ENCODE measurements at places on chromosomes 11 and 22.

GRCh38 chr11:66868082-66868725, 11.3 kb downstream of the LRFN4 start:
- DNase-seq = no peak

GRCh38 chr11:118295815-118296454, 8.6 kb upstream of the CD3E start:
- DNase-seq = peak; percentile 92

- DNase-seq = no peak
These were observed 80.6 kb upstream of the SYT13 start for GRCh38 chr11:45366619-45367190.

GRCh38 chr22:27684901-27685300, 116.7 kb downstream of the MN1 start:
- DNase-seq = no peak

DNA sequence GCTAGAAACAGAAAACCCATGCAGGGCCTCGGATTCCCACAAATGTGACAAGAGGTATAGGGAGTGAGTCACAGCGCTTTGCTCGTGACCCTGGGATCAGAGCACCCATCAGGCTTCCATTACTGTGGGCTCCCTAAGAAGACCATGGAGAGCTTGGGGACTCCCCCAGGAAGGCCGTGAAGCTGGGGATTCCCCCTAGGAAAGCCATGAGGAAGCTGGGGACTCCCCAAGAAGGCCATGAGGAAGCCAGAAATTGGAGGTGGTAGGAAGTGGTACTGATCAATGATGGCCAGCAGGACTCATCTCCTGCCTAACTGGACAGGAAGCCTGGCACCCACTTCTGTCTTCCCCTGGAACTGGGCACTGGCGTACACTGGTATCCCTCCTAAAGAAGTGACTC, 10.1 kb upstream of the DCPS start:
- DNase-seq = no peak

GRCh38 chr11:27754035-27755017, 54.1 kb upstream of the BDNF start:
- DNase-seq = peak; percentile 24

DNA sequence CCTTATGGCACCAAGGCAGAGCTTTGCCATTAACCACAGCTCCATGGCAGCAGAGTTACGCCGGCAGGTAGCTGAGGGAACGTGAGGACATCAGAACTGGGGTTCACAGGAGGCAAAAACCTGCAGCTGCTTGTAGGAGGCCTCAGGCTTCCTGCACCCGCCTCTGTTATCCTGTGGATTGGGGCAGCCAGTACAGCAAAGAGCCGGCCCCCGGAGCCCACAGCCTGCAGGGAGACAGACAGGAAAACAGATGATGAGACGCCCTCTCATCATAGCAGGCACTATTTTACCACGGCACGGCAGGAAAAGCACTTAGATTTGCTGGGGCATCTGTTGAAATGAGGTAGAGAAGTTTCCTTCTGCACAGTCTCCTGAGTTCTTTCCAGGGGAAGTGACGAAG, 870.3 kb downstream of the TBC1D22A start:
- no peak for DNase-seq

- DNase-seq = peak; percentile 92
These were observed 20.6 kb downstream of the CLMP start for GRCh38 chr11:123174196-123175183.

DNA sequence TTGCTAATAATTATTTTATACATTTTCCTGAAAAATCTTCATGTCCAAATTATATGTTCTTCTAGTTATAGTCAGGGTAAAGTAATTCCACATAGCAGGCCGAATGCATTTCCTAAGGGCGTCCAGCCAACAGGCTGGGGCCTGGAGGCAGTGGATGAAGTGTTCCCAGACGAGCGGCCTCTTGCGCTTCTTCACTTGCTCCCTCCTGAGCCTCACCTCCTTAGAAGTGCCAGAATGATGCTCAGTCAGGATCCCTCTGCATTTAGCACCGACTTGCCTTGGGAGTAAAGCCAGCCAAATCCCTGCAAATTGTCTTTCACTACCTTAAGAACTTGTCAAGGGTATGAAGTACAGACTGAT, 1.5 kb downstream of the OLFML1 start:
- no peak for DNase-seq

DNA sequence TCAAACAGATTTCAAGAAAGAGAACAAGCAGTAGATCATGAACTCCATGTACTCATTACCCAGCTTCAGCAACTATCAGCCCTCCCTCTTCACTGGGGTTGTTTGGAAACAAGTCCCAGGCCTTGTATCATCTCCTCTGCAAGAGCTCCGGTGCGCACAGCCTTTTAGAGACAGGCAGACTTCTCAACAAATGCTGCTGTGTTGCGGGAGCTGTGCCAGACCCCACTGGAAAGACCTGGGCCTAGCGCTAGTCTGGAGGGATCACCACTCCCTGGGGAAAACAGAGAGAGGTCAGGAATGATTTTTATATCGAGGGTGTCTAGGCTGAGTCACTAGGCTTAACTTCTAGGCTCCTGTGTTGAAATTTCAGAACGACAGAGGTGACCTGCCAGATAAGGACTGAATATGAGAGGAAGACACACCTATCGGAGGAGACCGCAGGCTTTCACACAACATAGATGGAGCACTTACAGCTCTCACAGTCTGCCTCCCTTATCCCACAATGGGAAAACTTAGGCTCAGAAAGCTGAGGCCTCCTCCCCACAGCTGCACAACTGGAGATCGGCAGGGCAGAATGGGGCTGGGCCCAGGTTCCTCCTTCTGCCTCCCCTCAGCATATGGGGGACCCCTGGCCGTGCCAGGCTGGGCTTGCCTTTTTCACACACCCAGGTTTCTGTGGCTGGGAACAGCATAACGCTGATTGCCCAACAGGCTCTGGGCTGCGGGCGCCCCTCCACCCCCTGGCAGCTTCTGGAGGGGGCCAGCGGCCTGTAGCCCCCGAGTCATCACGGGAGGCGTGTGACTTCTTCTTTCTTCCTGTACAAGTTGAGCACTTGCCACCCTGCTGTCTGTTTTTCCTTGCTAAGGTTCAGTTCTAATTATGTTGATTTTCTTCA, 86.0 kb downstream of the PKNOX2 start:
- DNase-seq = no peak

DNA sequence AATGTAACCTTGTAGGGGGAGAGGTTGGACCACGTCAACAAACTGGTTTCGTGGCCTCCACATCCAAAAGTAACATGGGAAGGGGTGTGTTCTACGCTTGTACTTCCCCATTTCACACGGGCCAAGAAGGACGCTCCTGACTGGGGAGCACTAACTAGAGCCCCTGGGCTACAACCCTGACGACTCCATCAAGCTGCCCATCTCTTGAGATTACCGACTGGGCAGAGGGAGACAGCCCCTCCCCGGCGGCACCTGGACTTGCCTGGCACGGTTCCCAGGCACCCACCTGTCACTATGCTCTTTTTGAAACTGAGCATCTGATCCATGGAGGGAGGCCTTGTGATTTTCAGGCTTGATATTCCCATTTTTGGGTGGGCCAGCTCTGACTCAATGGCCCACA, 68.5 kb downstream of the SHANK2 start:
- no peak for DNase-seq

DNA sequence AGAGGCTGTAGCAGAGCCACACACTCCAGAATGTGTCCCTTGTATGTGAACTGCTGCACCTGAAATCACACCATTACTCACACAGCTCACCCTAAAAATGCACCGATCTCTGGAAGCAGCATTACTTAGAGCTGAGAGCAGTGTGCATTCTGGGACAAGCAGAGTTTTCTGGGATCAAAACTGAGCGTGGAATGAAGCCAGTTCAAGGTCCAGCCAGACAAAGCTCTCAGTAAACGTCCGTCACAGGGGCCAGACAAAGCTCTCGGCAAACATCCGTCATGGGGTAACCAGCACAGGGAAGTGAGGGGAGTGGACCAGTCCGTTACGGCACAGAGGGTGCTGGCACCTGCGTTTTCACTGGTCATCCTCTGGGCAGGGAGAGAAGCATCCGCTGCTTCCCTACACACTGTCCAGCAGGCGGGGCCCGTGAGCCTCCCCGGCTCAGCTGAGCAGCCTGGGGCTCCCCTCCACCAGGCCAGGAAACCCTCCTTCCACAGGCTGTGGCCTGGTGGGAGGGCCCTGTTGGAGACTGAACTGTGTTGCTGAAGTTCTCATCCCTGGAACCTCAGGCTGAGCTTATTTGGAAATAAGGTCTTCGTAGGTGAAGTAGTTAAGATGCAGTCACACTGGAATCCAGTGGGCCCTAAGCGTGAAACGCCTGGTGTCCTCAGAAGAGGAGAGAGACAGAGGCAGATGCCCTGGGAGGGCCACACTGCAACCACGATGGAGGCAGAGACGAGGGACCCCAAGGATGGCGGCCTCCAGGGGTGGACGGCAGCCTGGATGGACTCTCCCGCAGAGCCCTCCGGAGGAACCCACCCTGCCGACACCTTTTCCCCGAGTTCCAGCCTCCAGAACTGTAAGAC, 883.9 kb downstream of the BRD1 start:
- DNase-seq = no peak

DNA sequence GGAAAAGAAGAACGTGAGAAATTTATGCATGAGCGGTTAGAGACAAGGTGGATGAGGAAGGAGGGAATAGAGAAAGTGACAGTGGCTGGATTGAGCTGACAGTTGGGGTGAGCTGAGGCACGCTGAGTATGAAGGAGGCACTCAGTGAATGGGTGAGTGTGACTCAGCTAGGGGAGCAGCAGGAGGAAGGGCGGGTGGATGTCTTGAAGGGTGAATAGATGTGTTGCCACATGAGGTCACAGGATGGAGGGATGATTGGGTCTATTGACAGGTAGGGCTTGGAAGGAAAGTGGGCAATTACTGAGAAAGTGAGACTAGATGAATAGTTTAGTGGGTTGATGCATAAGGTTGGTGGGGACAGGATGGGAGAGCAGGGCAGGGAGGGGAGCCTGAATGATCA, 8.0 kb downstream of the IFITM10 start:
- DNase-seq = peak; percentile 53

GRCh38 chr11:35664977-35665441, 2.4 kb downstream of the TRIM44 start:
- no peak for DNase-seq

DNA sequence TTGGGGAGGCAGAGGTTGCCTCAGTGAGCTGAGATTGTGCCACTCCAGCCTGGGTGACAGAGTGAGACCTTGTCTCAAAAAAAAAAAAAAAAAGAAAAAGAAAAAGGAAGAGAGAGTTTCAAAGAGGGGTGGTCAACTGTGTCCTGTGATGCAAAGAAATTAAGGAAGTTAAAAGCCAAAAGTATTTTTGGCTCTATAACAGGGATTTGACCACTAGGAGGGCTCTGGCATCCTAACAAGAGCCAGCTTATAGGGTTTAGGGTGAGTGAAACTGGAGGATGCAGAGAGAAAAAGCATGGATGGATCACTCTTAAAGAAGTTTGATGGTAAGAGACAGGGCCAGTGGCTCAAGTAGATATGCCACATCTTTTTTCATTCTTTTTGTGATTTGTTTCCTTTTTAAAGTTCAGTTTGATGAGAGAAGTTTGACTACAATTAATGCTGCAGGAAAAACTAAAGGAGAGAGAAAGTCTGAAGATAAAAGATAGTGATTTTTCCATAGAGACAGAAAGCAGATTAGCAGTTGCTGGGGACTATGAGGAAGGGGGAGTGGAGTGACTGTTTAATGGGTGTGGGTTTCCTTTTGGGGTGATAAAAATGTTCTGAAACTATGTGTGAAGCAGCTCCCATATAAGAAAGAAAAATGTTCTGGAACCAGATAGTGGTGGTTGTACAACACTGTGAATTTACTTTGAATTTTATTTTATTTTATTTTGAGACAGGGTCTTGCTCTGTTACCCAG, 11.1 kb upstream of the MICAL2 start:
- DNase-seq = no peak

DNA sequence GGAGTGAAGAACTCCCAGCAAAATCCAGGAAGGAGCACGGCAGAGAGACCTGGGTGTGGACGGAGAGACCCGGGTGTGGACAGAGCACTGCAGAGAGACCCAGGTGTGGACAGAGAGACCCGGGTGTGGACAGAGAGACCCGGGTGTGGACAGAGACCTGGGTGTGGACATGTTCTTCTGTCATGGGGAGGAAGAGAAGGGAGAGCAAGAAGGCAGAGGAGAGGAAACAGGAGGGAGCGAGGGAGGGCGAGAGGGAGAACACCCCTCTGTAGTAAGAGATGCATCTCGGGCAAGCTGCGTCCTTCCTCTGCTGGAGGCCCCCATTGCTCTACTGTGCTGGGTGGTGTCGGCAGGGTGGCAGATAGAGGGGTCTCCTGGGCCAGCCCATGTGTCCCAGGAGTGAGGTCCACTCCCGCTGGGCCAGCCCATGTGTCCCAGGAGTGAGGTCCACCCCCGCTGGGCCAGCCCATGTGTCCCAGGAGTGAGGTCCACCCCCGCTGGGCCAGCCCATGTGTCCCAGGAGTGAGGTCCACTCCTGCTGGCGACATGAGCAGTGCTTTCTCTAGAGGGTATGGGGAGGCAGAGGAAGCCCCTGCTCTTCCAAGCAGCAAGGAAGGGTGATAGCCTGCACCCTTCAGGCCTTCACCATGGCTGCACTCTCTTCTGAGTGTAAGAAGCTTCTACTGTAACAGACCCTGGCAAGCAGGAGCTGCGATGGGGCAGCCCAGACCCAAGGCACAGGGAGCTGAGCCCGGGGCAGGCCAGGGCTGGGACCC, 934.2 kb downstream of the BRD1 start:
- DNase-seq = no peak

DNA sequence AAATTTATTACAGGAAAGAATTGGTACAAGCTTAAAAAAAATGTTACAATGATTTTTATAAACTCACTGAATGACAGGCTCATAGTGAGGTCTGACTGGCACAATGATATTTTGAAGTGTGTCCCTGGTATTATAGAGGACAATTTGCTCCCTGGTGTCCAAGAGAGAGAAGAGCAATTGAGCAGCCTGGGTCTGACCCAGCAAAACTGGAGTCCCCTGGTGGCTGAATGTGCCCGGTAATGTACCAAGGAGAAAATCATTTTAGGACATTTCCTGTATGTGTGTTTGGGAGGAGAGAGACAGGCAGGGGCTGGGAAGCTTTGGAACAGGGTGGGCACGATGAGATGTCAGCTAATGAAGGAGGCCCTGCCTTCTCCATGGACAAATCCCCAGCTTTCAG, 125.3 kb downstream of the APOL5 start:
- DNase-seq = peak; percentile 46

DNA sequence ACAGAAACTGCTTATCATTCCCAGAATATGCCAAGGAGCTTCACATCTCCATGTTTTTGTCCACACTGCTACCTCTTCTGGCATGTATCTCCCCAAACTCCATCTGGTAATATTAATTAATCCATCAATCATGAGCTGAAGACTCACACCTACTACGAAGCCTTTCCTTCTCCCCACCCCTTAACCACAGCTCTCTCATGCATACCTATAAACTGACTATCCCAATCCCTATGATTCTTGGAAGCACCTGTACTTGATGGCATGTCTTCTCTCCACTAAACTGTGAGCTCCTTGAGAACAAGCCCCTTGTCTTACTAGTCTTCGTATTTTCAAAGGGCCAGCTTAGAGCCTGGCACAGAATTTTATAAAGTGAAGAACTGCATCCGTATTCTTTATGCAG, 47.3 kb downstream of the RELT start:
- DNase-seq = peak; percentile 70

DNA sequence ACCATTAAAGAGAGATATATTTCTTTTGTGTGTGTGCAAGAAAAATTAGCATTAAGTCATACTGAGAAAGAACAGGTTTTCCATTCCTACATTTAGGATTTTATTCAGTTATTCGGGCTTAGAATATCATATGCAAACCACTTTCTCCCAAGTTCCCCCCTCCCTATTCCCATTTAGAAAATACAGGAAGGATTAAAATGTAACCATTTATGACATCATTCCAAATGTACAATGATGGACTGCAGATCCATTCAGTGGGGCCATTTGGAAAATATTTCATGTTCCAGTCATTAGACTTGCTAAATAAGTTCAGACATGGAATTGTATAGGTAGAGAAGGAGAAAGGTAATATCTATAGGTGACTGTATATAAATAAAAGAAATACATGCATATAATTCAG, 228.6 kb upstream of the MPPED2 start:
- no peak for DNase-seq

All from epithelial cell of esophagus (primary cell).